ENCODE measurements at places on chromosomes 16 and 17.

GRCh38 chr17:28347261-28347891 lies 10.0 kb downstream of the POLDIP2 start:
- DNase-seq: peak; percentile 93

GRCh38 chr16:14389359-14389758 lies 240.7 kb downstream of the PARN start:
- DNase-seq: no peak

DNA sequence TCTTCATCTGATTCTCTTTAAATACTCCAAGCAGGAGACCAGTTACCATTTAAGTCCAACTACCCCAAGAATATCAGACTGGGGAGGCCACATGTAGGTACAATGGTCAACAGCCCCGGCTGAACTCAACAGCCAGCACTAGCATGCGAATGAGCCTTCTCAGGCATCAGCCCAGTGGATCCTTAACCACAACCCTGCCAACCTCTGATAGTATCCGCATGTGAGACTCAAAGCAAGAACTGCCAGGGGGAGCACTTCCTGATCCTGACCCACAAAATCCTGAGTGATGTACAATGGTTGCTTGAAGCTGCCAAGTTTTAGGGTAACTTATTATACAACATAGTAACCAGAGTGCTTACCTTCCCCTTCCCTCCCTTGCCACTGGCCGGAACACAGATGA lies 4.0 kb downstream of the PYY start:
- no peak for DNase-seq

- DNase-seq: peak; percentile 78
These were observed 12.1 kb upstream of the ALDOA start for GRCh38 chr16:30053376-30054015.

DNA sequence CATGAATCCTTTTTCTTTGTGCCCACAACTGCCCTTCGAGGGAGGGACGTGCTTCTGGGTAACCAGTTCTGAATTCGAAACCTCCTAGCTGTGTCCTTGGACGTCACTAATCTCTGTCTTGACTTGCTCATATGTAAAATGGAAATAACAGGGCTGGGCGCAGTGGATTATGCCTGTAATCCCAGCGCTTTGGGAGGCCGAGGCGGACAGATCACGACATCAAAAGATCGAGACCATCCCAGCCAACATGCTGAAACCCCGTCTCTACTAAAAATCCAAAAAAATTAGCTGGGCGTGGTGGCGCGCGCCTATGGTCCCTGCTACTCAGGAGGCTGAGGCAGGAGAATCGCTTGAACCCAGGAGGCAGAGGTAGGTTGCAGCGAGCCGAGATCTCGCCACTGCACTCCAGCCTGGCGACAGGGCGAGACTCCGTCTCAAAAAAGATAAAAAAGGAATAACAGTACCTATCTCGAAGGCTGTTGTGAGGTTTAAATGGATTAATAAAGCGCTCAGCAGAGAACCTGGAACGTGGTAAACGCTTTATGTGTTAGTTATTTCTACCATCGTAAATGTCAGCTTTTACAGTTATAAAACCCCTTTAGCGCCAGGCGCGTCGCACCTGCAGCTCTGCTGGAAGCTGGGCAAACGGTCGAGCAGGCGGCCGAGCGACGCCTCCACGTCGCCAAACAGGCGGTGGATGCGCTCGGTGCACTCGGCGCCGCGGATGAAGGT lies 641 bp downstream of the COG8 start:
- DNase-seq: no peak

- no peak for DNase-seq
These were observed 55.2 kb downstream of the CMIP start for GRCh38 chr16:81499576-81500380.
